ENCODE measurements at places on chromosomes 2 and 18. TPM values are rescaled to one million over a fixed set of nuclear protein-coding genes. Genes with fewer than 3 reads are reported as not detected.

Gene AMMECR1L
- total RNA-seq: 13.3 TPM

Gene ERICH2
- total RNA-seq: not detected

Gene SLC4A1AP
- total RNA-seq: 22.6 TPM

Gene ABCG5
- total RNA-seq: not detected

Gene GREB1L
- not detected for total RNA-seq

Gene RAB31
- total RNA-seq: 1.2 TPM

Gene GORASP2
- total RNA-seq: 68.5 TPM

Gene CABLES1
- 2.1 TPM for total RNA-seq

Gene ACTR1B
- 84.6 TPM for total RNA-seq

Gene SLC35F5
- 15.2 TPM for total RNA-seq

Gene LOXHD1
- 0.02 TPM for total RNA-seq

Gene PROKR1
- total RNA-seq: not detected

Gene GBX2
- total RNA-seq: not detected

Gene CD8B2
- total RNA-seq: 0.05 TPM

Gene SLC23A3
- 2.5 TPM for total RNA-seq

Gene GPR39
- not detected for total RNA-seq

Gene PAPOLG
- 21.4 TPM for total RNA-seq

Gene STARD6
- not detected for total RNA-seq

Gene SERPINB7
- not detected for total RNA-seq

Gene ST6GAL2
- not detected for total RNA-seq

Gene XIRP2
- not detected for total RNA-seq

Gene LHCGR
- total RNA-seq: not detected

Gene SERPINB11
- not detected for total RNA-seq

Gene SLC4A5
- total RNA-seq: 4.6 TPM

Gene NEUROD1
- not detected for total RNA-seq

Gene FBXO15
- 0.63 TPM for total RNA-seq

Gene SIGLEC15
- not detected for total RNA-seq

Gene NAPG
- total RNA-seq: 24.9 TPM

Gene RAMP1
- 17.4 TPM for total RNA-seq

Gene TMEM247
- total RNA-seq: not detected

Gene ALPI
- not detected for total RNA-seq

Gene C2orf80
- not detected for total RNA-seq

Gene LBX2
- total RNA-seq: not detected

Gene OSBPL1A
- 2.1 TPM for total RNA-seq

Measured in activated naive CD4-positive, alpha-beta T cell treated with anti-CD3 and anti-CD28 coated beads, Interleukin-2, amount 10 ng/mL, durations not matched to agents 5 hours and 36 hours (primary cell).